Liver (tissue), 10 donors: ENCODE measurements at places on chromosomes 7 and 10. TPM values are rescaled to one million over a fixed set of nuclear protein-coding genes. Genes with fewer than 3 reads are reported as not detected.

GRCh38 chr7:43834463-43835251 is 34.7 kb downstream of the MRPS24 start:
- no peak for DNase-seq

DNA sequence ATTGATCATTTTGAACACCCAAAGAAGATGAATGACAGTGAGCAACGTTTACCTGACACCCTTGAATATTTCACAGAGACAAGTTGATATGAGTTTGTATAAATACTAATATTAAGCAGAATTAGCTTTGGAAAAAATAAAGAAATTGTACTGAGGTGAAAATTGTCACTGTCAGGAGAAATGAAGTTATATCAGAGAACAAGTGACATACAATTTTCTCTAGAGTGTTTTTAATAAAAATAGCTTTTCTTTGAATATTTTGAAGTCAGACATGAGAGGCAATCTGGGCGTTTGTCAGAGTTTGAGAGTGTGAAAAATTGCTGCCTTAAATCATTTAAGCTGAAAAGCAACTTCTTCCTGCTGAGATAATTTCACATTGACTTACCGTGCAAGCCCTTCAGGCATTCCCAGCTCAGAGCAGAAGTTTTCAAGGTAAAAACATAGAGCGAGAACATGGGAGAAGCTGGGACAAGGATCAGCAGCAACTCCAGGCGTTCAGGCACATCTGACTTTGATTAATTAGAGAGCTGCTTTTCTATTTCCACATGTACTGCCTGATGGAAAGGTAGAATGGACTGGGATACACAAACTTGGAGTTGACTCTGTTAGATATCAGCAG is 535.9 kb downstream of the TFEC start:
- no peak for DNase-seq

GOT1 gene
- polyA plus RNA-seq, result 271 TPM

KNDC1 gene
- 0.53 TPM for polyA plus RNA-seq

DNA sequence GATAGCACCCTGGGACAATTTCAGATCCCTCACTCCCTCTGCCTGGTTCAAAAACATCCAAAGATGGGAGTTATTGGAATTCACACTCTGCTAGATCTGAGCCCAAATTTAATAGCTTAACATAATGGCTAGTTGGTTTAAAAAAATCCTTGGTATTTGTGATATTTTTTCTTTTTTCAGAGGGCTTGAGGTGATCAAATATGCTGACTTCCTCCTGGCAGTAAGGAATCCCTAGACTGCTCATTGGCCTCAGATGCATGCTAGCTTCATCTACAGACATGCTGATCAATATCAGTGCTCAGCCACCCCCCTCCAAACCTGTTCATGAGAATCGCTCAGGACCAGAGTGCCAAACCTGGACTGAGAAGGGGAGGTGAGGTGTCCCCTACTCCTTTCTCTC is 74.7 kb upstream of the PLPP4 start:
- DNase-seq, result no peak

DNA sequence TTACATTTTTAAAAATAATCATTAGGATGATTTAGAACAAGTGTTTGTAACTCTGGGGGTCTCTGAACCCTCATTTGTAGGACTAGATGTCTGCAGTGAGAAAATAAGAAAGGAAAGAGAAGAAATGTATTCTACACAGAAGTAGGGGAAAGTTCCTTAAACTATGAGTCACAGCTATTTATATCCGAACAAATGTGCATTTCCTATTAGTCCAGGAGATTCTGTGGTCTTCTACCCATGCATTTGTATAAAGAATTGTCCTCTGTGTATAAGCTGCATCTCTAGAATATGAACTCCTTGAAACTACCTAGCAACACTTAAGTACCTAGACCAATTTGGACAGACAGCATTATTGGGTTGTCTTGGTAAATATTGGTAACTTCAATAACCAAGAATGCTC is 15.9 kb upstream of the CD36 start:
- no peak for DNase-seq
